ENCODE measurements at places on chromosomes 12 and 14.

DNA sequence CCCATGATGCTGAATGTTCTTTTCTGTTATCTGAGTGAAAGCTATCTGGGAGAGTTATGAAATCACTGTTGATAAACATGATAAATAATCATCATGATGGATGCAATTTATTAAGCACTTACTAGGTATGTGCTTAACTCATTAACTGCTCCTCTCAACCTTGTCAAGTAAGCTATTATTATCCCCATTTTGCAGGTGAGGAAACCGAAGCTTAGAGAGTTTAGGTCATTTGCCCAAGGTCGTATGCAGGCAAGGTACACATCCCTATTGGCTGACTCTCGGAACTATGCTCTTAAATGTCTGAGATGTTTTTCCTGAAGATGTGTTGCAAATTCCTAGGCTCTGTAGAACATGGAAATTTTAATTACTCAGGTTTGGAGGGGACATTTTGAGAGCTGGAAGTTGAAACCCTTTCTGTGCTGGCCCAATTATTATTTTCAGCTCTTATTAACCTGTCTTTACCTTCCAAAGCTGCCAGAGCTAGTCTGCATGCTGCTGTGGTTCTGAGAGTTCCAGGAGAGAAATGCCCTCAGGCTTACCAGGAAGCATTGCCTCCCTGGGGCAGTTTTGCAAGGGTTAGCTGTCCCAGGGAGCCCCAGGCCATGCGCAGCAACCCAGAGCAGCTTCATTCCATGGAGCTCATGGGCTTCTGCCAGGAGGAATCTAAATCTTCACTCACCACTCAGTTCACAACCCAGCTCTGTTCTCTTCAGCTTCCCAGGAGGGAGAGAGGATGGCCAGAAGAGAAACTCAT is 55.6 kb upstream of the OAS1 start:
- DNase-seq, result no peak

DNA sequence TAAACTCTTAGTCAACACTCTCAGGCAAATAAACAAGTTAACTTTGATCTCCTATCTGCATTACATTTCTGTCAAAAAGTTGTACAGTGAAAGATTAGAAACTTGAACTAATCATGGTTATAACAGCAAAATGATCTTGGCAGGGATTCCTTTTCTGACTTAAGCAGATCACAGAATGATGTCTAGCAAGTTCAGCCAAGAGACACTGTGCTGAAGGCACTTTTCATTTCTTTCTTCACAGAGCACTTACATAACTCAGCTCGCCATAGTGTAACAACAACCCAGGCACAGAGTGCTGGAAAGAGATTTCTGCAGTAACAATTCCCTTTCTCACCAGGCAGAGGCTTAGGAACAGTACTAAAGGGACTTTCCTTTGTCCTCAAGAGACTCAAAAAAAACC is 19.6 kb upstream of the CSRP2 start:
- no peak for DNase-seq

DNA sequence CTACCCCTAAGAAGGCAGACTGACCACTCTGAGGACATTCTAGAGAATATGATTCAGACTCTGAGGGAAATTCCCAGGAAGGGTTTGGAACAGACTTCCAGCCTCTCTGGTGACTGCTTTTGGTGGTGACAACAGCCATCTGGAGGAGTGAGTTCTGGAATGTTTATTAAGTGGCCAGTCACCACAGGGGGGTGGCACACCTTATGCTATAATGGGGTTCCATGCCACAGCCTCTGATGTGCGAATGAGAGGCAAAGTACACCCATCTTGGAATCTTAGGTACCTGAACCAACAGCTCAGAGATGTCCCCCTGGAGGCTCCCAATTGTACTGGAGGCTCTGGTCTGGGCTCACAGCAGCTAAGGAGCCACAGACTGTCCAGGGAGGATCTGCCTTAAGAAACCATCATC is 9.5 kb upstream of the TINF2 start:
- DNase-seq, result no peak

GRCh38 chr12:26091822-26092221 is 33.0 kb downstream of the BHLHE41 start:
- no peak for DNase-seq

GRCh38 chr14:100294963-100295330 is 11.3 kb downstream of the SLC25A29 start:
- DNase-seq, result no peak

DNA sequence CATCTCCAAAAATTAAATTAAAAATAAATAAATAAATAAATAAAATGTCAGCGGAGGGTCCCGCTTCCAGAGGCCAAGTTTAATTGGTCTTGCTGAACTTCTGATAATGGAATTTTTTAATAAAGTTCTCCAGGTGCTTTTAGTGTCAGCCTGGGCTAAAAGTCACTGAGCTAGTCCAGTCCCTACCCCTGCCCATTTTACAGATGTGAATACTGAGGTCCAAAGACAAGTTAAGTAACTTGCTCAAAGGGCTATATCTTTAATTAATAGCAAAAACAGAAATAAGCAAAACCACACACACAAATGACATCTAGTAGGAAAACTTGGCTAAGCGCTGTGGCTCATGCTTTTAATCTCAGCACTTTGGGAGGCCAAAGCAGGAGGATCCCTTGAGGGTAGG is 5.6 kb upstream of the RFC5 start:
- DNase-seq, result no peak

DNA sequence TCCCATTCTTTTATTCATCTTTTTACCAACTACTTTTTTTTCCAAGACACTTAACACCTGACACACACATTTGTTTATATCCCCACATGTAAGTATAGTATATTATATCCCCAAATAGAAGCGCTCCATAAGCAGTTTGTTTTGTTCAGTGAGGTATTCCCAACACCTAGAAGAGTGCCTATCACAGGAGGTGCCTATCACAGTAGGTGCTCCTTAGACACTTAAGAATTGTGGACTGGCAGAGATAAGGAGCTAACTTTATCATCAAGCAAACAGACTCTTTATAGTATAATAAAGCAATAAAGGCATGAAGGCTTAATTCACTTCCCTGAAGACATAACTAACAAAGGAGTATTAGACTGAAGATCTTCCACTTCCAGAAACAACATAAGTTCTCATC is 29.1 kb downstream of the OSBPL8 start:
- DNase-seq, result no peak

DNA sequence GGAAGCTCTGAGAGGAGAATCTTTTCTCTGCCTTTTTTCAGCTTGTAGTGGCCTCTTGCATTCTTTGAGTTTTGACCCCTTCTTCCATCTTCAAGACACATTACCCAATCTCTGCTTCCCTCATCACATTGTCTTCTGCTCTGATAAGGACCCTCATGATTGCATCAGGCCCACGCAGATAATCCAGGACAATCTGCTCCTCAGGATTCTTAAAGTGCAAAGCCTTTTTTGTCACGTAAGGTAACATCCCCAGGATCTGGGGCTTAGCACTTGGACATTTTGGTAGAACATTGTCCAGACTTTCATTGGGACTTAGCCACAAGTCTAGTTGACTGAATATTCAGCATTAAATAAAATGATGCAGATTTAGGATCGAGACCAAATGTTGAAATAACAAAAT is 521.2 kb downstream of the RMST start:
- DNase-seq, result no peak

DNA sequence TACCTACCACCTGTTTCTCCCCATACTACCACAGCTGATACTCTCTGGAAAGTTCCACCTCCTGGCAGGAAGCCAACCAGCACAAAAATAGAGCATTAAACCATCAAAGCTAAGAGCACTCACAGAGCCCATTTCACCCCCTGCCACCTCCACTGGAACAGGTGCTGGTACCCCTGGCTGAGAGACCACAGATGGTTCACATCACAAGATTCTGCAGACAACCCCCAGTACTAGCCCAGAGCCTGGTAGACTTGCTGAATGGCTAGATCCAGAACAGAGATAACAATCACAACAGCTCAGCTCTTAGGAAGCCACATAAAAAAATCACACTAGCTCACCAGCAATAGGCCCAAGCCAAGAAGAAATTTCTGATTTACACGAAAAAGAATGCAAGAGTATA is 855.2 kb downstream of the FSCB start:
- no peak for DNase-seq

DNA sequence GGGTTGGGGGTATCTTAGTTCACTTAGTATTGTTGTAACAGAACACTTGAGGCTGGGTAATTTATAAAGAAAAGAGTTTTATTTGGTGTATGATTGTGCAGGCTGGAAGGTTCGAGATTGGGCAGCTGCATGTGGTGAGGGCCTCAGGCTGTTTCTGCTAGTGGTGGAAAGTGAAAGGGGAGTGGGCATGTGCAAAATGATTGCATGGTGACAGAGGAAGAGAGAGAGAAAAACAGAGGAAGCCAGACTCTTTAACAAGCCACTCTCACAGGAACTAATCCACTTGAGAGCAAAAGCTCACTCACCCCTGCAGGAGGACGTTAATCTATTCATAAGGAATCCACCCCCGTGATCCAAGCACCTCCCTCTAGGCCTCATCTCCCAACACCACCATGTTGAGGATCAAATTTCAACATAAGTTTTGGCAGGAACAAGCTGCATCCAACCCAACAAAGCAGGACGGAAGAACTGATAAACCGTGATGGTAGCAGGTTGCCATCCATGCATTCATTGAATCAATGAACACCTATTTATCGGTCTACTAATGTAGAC is 165.0 kb upstream of the GZMB start:
- no peak for DNase-seq

Data from activated naive CD4-positive, alpha-beta T cell (primary cell).